Activated T-cell treated with anti-CD3 and anti-CD28 coated beads, Interleukin-2, amount 50 U/mL, for 72 hours (primary cell): ENCODE measurements at places on chromosomes 7 and 10.
A peak's percentile ranks its signal among the peaks of the same experiment; 100 is the strongest.

- DNase-seq, result no peak
These were observed 61.5 kb upstream of the RPA3 start for GRCh38 chr7:7779888-7780287.

- peak; percentile 81 for DNase-seq
These were observed 51.8 kb upstream of the FAM133B start for GRCh38 chr7:92641921-92642511.

- no peak for DNase-seq
These were observed 101.8 kb downstream of the IQUB start for GRCh38 chr7:123432601-123433000.

GRCh38 chr7:81865754-81866153 lies 95.9 kb upstream of the HGF start:
- DNase-seq, result no peak

DNA sequence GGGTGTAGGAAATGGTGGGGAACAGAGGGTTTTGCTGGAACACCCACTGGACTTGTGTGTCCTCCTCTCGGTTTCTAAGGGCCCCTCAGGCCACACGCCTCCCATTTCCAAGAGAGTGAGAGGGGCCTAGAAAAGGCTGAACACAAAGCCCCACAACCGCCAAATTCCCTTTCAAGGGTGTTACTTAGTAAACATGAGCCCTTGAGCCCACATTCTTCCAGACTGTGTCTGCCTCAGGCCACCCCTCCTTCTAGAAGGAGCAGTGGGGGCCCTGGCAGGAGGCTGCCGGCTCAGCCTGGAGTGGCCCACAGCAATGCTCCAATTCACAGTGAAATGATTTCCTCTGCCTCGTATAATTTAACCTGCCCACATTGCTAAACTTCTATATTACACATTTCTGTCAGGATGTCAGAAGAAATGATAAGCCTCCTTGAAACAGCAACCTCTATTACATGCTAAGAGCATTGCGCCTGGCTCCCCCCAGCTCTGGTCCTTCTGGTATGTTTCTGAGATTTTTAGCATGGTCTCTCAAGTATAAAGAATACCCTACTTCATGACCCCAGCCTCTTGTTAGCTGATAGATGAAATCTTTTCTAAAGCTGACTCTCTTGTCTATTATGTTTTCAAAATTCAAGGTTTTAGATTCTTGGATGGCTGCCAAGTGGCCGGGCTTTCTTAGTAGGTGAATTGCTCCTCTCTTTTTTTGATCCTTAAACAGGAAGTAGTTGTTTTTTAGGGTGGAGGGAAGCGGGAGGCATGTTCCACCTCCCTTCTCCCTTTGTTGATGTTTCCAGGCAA lies 673.9 kb upstream of the GALNT17 start:
- DNase-seq, result no peak

DNA sequence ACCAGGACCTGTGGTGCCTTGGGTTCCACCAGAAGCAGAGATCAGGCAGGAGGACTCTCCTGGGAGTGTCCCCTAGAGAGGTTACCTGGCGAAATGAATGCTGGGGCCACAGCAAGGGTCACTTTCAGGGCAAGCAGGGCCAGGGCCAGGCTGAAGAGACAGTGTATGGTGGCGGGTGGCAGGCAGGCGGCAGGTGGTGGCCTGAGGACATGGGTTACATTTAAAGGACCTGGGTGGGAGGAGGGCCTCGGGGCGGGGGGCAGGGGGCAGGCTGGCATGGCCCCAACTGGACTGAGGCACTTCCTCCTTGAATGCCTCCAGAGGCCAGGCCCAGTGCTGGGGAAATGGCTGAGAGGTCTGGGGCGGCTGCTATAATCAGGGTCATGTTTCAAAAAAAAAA lies 14.7 kb upstream of the TBRG4 start:
- DNase-seq, result no peak

DNA sequence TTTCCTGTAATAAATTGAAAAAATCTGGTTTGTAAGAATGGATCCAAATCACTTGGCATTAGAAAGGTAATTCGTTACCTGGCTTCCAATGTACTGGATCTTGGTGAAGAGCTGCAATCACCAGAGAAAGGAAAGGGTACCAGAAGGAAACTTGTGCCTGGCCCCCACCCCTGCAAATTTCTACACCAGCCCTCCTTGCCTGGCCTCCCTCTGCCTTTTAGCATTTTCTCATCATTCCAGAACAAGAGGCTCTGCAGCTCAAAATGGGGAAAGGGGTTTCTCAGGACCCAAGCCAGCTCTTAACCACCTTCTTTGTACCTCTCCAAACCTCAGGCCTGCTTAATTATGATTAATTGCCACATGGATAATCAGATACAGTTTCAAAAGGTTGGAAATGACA lies 612.8 kb upstream of the MGMT start:
- no peak for DNase-seq

GRCh38 chr10:122911889-122912484 lies 1.6 kb downstream of the FAM24A start:
- peak; percentile 53 for DNase-seq

- DNase-seq, result no peak
These were observed 45.9 kb downstream of the MTURN start for GRCh38 chr7:30180718-30181117.

DNA sequence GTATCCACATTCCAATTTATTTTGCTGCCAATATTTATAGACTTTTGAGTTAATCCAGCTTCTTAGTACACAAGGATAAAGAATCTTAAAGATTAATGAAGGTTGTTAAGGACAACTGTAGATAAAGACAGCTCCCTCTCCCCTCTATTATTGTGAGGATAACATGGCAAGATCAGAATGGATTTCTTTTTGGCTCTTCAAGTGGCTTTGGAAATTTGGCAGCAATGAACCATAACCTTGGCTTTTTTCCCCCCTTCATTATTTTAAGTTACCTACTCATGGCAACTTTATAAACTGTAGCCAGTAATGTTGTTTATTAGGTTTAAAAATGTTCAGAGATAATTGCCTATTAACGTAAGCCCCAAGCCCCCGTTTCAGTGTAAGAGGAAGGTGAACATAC lies 131.1 kb upstream of the SLC26A5 start:
- DNase-seq, result no peak

DNA sequence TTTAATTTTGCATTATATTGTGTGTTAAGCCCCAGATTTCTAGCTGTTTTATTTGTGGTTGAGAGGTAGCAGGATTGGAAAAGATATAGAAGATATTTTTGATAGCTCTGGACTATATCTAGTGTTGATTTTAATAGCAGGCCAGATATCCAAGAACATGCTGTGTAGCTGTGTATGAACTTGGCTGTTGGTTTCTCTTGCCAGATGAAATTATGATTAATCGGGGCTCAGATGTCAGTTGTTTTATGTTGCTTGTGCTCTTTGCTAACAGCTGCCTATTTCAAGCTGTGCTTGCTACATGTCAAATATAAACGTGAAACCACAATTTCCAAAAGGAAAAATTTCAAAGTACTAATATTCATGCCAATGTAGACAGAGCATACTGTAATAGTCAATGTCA lies 141.1 kb downstream of the GRM3 start:
- DNase-seq, result no peak

DNA sequence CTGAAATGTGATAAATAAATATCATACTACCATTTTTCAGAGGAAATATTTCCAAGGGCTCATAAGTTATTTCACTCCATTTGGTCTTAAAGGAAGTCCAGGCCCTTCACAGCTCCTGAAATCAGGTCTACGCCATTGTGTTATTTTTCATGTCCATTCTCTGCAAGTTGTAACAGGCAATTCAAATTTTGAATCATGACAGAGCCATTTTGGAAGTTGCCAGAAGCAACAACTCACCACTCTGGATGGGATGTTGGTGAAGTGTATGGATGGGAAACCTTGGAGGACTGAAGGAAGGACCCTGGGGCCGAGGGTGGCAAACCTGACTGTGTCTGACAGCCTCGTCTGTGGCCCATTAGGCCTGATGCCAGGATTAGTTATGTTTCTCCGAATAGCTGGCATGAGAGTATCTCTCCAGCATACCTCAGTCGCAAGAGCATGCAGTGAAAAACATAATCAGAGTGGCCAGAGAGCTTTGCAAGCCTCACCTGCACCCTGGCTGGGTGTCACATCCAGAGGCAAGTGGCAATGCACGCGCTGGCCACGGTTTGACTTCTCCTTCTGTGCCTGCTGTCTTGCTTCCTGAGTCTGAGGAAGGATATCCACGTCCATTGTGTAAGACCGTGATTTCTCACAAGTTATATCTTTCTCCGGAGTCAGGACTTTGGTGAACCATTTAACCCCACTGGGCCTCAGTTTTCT lies 87.1 kb downstream of the NRP1 start:
- DNase-seq, result no peak

DNA sequence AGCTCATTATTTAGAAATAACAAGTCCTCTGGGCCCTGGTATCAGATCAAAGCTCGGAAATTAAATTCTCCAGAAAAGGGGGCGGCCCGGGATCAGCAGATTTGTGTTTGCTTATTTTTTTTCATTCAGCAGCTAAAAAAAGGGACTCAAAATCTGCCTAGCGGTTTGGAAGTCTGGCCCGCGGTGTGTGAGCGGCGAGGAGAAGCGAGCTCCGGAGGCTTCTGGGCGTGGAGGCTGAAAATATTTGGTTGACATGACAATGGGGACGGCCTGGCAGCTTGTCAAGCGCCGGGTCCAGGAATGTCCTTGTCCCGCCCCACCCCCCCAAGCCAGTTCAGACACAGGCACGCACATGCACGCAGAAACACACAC lies 43.4 kb downstream of the FOXL3 start:
- no peak for DNase-seq

- no peak for DNase-seq
These were observed 1.2 kb upstream of the LRMDA start for GRCh38 chr10:75430000-75430763.
